BJ (cell line): ENCODE measurements at places on chromosomes 4 and X.

GRCh38 chr4:69830192-69830559, 29.8 kb downstream of the SULT1E1 start:
- DNase-seq = no peak

- DNase-seq = no peak
Measured at GRCh38 chr4:184475498-184475897, 1.1 kb upstream of the IRF2 start.

DNA sequence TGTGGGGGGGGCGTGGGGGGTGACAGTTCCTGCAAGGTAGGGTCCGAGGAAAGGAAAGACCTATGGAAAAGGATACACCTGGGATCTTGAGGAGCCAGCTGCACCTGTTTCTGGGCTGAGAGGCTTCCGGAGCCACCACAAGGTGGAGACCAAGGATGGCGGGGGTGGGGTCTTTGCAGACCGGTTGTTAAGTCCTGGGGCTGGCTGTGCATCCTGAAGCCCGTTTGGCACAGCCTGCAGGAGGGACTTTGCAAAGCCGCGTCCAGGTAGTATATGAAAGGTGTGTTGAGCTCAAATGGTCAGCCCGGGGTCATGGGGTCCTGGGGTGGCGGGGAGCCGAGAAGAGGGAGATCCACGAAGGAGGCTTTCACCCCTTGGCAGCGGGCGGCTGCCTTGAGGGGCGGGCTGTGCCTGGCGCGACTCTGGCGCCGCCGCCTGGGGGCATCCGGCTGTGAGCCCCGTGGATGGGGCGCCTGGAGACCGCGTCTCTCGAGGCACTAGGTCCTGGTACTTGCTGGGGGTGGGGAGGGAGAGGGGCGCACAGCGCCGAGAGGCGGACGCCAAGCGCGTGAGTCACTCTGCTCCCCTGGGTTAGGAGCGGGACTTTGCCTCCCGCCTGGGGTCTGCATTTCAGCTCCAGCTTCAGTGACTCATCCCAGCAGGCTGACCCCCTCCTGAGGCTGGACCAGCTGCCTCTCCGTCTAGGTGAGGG, 58.2 kb upstream of the DYNLT3 start:
- DNase-seq = no peak

- no peak for DNase-seq
Measured at GRCh38 chr4:56908206-56909085, 746 bp downstream of the REST start.

DNA sequence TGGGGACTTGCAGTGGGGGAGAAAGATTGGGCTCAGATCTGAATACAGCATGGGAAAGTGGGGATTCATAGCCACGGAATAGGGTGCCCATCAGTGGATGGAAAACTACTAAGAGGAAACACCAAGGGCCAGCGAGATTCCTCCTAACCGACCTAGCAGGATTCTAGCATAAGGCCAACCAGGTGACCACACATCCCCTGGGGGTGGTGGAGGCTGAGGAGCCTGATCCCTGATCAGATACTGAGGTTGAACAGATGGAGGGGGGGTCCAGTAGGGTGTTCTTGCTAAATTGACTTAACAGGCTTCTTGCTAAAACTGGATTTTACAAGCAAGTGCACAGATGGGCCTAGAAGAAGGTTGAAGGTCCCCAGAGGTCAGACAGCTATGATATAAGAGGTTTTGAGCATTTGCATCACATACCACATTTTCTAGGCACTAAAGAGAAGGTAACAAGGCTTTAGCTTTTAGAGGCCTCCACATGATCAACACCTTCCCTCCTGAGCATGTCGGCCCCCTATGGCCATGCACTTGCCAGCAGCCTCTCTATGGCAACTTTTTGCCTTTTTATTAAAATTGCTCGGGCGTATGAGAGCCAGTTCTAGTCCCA, 69.1 kb upstream of the PUDP start:
- DNase-seq = no peak

DNA sequence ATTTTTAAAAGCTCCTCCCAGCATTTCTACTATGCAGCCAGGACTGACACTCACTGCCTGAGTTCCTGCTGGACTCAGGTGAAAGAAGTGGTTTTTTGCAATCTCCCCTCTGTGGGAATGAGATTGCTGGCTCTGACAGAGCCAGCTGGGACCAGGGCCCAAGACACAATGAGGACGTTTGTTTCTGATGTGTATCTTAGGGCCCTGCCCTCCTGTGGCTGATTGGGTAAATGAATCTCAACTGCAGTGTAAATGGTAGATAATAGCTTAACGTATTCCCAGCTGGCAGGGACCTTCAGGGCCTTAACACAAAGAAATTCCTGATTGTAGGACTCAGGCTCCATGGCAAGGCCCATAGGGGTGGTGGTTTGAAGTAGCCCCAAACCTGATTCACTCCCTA, 85.8 kb upstream of the PRPS1 start:
- no peak for DNase-seq

DNA sequence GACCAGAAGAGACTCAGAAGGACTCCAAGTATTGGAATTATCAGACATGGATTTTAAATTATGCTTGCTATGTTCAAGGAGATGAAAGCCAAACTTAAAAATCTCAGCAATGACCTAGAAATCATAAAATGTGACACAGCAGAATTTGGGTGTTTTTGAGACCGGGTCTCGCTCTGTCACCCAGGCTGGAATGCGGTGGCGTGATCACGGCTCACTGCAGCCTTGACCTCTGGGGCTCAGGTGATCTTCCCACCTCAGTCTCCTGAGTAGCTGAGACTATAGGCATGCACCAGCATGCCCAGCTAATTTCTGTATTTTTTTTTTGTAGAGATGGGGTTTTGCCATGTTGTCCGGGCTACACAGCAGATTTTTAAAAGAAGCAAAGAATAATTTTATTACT, 12.7 kb downstream of the TAB3 start:
- no peak for DNase-seq

- DNase-seq = no peak
Measured at GRCh38 chrX:104284507-104284906, 29.8 kb upstream of the ESX1 start.

DNA sequence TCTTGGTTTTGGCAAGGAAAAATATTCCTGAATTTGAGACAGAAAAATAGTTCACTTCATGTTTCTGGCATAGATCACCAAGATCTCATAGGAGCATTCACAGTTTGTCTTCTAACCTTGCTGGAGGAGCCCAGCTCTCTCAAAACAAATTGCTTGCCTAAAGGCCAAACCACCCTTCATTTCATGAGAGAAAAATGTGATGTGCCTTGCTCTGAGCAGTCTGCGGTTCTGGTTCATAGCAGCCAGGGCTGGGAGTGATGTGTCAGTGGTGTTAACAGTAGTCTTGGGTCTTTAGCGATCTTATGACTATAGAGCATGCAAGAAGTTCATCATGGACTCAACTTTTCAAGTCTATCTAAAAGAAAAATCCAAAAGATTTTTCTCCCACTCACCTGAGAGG, 183.3 kb downstream of the DCLK2 start:
- DNase-seq = no peak

DNA sequence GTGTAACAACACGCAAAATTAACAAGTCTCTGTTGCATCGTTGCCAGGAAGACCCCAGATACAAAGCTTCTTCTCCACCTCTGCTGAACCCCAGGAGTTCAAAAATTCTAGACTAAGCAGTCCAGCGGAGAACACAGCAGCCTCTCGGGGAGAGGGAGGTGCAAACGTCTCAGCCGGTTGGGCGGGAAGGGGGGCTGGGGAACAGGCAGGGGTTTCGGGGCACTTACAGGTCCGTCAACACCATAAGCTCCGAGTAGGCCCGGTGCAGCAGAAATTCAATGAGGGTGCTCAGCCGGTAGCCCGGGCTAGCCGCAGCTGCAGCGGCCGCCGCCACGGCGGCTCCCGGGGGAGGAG, 394 bp downstream of the MED14 start:
- DNase-seq = no peak

DNA sequence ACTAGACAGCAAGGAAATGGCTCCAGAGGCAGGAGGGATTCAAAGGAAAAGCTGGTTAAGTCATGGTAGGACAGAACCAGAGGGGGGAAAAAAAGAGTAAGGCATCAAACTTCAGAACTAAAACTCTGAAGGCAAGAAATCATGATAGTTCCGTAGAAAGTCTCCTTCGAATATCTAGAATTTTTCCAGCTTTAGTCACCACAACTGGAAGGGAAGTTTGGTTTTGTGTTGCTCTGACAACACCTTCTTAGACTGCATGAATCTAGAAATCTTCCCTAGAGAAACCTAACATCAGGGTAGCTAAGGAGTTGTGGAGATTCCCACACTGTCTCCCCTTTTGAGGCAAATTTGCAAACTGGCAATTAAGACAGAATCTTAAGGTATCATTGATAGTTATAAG, 33.7 kb downstream of the AMMECR1 start:
- peak; percentile 73 for DNase-seq

DNA sequence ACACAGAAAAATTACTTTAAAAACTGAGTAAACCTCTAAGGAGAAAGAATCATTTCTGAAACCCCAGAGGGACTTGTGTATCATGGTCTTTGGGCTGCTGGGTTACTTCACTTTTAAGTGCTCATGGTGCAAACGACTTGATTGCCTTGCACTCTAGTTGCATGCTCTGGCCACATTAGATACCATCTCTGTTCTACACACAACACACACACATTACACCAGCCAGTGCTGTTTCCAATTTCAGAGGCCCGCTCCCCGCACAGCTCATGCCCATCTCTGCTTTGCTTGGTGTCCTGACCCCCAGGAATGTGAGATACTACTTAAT, 2.1 kb downstream of the PPP3CA start:
- DNase-seq = no peak

- no peak for DNase-seq
Measured at GRCh38 chr4:3111461-3111860, 37.0 kb downstream of the HTT start.

- DNase-seq = no peak
Measured at GRCh38 chr4:169282429-169283113, 11.8 kb upstream of the SH3RF1 start.
